ENCODE measurements at places on chromosomes 2 and 18.

DNA sequence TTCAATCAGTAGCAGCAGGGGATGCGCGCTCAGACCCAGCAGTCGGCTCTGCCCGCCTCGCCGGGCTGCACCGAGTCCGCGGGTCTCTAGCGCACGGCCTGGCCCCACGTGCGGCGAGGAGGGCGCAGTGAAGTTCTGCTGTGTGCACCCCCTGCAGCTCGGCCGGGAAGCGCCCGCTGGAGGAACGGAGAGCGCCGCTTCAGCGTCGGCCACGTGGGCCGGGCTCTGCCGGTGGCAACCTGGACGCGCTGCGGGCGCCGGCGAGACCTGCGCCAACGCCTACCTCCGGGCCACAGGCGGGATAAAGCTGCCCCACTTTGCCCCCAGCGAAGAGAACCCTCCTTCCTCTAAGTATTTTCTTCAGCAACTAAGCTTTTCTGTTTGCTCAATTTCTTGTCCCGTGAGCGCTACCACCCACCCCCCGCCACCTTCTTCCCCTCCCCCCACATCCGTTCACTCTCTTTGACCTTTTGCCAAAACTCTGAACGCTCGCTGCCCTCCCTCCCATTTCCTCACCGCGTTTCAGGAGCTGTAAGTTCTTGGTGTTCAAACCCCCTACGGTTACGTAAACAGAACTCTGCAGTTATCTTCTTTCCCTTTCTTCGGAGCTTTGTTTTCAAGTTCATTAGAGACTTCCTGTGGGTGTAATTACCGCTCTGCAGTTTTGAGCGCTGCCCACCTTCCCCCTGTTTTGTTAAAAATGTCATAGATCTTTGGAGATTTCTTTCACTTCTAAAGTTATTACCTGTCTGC, 42.6 kb upstream of the EDAR start:
- DNase-seq: peak; percentile 88

DNA sequence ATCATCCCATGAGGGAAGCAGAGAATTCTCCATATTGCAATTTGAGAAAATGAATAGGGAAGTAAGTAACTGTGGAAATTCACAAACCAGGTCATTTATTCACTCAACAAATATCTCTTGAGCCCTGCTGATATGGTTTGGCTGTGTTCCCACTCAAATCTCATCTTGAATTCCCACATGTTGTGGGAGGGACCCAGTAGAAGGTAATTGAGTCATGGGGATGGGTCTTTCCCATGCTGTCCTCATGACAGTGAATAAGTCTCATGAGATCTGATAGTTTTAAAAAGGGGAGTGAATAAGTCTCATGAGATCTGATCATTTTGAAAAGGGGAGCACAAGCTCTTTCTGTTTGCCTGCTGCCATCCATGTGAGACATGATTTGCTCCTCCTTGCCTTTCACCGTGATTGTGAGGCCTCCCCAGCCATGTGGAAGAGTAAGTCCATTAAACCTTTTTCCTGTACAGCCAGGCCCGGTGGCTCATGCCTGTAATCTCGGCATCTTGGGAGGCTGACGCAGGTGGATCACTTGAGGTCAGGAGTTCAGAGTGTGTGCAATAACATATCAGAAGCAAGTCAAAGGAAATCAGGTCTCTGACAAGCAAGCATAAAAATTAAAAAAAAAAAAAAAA, 193.2 kb downstream of the NDUFA10 start:
- DNase-seq: no peak

GRCh38 chr18:629269-630150, 27.9 kb upstream of the TYMS start:
- no peak for DNase-seq

DNA sequence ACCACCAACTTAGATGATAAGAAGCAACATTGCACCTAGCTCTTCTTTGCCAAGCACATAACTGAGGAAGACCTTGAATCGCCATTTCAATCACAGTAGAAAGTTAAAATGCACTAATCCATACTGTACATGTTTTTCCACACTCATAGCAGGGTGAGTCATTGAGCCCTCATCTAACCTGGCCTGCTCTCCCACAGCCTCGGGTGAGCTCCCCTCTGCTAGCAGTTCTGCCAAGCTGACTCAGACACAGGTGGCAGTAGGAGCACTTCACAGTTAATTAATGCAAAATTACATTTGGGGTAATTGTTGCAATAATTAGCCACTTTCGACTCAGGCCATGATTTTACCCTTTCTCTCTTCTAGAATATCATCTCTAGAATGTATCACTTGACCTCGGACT, 1632.8 kb upstream of the CELF4 start:
- DNase-seq: no peak

- no peak for DNase-seq
Observed at GRCh38 chr2:72036595-72036994, 111.1 kb downstream of the CYP26B1 start.

DNA sequence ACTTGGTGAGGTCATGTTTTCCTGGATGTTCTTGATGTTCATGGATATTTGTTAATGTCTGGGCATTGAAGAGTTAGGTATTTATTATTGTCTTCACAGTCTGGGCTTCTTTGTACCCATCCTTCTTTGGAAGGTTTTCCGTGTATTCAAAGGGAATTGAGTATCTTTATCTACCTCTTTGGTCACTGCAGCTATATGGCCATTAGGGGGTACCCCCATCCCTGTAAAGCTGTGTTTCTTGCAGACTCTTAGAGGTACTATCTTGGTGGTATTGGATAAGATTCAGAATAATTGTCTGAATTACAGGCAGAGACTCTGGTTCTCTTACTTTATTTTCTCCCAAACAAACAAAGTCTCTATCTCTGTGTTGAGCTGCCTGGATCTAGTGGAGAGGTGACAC, 401.6 kb upstream of the FSIP2 start:
- DNase-seq: no peak

GRCh38 chr2:166516712-166517303, 22.8 kb upstream of the SCN7A start:
- no peak for DNase-seq

DNA sequence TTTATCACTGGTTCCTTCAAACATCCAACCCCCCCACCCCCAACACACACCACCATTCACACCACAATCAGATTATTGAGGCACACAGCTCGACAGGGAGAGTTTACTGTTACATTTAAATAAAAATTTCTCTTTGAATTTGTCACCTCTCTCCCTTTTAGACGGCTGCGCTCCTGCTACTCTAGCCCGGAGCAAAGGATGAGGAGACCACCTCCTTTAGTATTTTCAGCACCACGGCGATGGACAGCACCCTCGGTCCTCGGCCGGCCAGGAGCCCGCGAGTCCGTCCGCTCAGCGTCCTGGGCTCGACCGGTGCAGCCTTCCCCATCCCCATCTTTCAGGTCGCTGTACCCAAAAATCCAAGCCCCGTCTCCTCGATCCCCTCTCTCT, 892 bp downstream of the CELF4 start:
- DNase-seq: no peak

DNA sequence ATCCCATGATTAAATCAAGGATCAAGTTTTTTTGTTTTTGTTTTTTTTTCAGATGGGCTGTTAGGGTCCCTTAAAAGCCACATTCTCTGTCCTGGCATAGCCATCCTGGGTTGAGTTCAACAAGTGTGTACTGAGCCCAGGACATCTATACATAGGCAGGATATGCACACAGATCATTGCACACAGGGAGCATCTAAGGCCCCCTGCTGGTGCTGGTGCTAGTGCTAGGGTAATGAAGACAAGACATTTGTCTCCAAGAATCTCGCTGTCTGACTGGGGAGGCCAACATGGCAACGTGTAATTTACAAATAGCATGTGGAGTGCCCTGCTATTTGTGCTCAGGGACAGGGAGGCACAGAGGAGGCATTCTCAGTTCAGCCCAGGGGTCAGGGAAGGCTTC, 124.5 kb downstream of the VAPA start:
- DNase-seq: no peak

DNA sequence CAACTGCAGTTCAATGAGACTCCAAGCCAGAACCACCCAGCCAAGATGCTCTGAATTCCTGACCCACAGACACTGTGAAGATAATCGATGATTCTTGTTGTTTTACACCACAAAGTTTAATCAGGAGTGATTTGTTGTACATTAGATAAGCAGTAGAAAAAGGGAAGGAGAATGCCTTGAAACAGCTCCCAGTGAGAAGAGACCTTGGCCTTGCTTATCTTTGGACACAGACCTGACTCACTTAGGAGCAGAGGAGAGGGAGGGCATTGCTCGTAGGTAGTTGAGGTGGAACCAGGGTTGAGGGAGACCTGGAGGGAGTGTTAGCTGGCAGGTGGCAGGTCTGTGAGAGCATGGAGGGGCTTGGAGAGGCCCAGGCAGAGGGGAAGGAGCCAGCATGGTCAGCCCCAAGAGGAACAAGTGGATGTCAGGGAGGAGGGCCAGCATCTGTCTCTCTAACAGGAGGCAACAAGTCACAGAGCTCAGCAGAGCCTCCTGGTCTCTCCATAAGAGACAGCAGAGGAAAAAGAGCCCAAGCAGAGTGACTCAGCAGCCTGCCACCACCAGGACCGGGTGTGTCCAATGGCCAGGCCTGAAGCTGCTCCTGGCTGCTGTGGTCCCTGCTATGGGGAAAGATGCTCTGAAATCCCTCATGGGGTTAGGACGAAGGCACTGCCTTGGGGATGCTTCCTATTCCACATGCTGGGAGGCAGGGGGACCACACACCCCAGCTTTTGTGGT, 161.6 kb upstream of the CAPN13 start:
- no peak for DNase-seq

DNA sequence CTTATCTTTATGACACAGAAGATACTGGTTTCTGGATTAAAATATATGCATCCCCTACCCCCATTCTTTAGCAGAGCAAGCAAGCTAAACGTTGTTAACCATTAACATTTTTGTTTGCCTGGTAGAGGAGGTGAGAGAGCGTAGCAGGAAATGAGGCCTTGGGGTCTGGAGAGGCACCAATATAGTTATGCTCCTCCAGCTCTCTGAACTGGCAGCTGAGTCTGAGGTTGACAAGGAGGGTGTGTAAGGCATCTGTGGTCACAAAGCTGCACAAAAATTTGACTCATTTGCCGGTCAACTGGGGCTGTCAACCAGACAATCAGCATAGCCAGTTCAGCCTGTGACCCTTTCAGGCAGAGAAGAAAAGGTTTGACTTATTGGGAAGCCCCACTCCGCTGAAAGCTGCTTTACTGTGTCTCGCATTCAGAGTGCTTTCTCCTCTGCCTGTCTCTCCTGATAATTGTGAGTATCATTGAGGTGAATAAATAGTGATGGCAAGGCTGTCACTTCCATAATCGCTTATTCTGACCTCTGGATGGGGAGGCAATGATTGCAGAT, 647.5 kb upstream of the SETBP1 start:
- no peak for DNase-seq

DNA sequence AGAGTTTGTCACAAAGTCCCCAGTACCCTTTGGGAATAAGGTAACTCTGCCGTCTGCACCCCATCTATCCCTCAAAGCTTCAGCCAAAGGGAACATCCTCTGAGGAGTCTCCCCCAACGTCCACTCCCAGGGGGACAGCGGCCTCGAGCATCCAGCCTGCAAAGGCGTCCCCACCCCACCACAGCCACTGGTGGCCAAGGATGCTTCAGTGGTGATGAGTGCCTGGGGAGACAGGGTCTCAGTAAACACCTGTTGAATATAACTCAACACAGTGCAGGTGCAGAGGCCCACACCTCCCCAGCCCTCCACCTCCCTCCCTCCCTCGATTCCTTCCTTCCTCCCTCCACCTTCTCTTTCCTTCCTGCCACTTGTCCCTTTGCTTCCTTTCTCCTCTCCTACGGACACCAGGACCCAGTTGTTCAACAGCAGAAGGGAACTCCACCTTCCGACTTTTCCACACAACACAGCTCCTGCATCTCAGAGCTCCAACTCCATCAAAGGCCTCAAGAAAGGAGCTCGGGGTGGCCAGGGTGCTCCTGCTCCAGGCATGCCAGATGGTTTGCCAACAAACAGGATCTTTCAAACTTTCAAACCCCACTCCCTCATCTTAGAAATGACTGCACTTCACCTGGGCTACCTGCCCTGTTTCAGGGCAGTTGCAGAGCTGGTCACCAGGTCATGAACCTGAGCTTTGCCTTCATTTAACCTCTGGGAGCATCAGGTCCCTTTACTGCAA, 87.8 kb upstream of the SNTG2 start:
- no peak for DNase-seq

- no peak for DNase-seq
Observed at GRCh38 chr2:167380094-167380493, 491.8 kb downstream of the XIRP2 start.

DNA sequence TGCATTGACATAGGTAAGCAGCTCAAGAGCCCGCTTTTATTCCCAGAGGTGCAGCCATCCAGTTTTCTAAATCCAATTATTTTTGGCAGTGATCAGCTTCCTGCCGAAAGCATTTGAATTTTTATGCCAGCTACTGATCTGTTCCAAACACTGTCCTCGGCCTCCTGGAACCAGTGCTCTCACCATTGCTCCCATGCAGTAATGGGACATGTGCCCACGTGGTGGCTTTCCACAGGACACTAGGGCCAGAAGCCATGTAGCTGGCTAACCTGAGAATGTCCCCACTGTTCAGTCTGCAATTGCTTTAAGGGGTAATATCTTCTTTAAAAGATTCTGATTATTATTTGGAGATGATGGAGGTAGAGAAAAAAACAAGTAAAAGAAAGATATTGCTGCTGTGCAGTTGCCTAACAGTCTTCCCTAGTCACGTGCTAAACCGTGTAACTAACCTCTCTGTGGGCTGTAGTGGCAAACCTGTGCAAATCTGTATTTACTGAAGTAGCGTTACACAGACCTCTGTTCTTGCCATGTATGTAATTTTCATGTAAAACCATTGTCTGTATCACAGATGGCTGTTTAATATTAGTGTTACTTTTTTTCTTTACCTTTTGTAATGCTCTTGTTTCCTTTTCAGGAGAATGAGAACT, 13.0 kb downstream of the GRHL1 start:
- no peak for DNase-seq

DNA sequence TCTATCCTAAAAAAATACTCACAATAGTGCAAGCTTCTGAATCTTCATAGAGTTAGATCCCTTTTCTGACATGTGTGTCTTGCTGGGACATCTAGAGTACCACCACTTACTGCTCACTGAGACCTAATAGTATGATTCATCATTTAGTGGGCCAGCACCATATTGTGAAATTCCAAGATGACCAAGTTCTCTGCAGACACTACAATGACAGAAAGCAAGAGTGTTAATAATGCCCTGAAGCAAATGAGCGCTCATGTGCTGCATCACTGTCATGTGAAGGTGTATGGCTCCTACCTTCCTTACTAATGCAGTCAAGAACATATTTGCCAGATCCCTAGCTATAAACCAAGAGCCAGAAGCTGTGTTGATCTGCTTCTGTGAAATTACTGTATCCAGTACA, 606.2 kb upstream of the NXPH2 start:
- DNase-seq: no peak

- DNase-seq: no peak
Observed at GRCh38 chr2:187404431-187405110, 43.5 kb downstream of the CALCRL start.

DNA sequence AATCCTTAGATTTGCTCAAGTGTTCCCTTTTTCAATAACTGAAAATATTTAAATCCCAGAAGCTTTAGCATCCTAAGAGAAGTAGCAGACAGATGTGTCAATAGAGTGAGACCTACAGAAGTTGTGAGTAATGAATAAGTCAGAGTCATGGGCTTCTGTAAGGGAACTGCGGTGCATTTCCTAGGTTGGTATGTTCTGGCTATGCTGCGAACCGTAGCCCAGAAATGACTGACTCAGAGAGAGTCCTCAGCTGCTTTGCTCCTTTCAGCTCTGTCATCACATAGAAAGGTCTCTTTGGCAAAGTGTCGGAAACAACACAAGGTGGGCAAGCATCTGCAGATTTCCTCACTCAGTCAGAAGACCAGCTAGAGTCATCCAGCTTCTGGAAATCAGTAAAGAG, 297.1 kb downstream of the ARHGAP15 start:
- DNase-seq: no peak

GRCh38 chr2:15643791-15644585, 52.3 kb downstream of the DDX1 start:
- no peak for DNase-seq

GRCh38 chr2:105329561-105330495, at the start of gene TGFBRAP1:
Gene TGFBRAP1 (minus strand): TSS chr2:105329735. CDS start chr2:105308301, 21,434 bp downstream.
- DNase-seq: peak; percentile 68

Measured in CD4-positive, alpha-beta T cell treated with Interleukin-6 for 4 hours (primary cell).